Activated T-cell treated with anti-CD3 and anti-CD28 coated beads, Interleukin-2, amount 50 U/mL, for 48 hours (primary cell): ENCODE measurements at places on chromosomes 5 and 9.

GRCh38 chr9:85055506-85056202, 386.1 kb downstream of the NTRK2 start:
- no peak for DNase-seq

GRCh38 chr5:41978676-41979075, 53.6 kb downstream of the FBXO4 start:
- DNase-seq: no peak

- DNase-seq: no peak
Observed at GRCh38 chr9:95078511-95078910, 239.0 kb downstream of the FANCC start.

DNA sequence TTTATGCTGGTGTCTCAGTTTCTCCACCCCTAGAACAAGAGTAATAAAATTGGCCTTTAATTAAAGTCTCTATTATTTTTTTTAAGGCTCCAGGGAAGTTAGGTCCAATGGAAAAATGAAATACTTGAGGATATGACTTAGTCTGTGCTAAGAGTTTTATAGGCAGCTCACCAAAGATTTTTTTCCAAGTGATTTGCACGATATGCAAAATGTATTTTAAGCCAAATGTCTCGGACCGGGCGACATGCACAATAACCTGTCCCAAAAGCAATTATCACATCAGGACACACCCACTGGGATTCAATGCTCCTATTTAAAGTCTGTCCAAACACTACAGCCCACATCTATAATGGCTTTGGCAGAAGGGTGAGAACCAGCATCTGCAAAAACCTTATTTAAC, 136.1 kb upstream of the ANKH start:
- no peak for DNase-seq

DNA sequence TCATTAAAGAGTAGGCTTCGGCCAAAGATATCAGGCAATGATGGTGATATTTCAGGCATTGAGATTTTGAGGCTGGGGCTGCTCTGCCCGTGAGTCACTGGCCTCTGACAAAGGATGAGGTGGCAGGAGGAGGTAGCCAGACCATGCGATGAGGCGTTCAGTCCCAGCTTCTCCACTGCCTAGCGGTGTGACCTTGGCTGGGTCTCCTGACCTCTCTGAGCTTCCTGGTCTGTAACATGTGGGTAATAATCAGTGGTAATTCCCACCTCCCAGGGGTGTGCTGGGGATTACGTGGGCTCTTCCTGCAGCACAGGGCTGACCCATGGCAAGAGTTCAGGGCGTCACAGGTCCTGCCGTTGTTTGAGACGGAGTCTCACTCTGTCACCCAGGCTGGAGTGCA, 73.2 kb upstream of the RAPGEF1 start:
- no peak for DNase-seq
